ENCODE measurements at places on chromosomes 3 and 15.

- DNase-seq, result no peak
Measured at GRCh38 chr15:78054966-78055365, 22.5 kb downstream of the TBC1D2B start.

GRCh38 chr3:170840291-170840859 is 29.6 kb downstream of the RPL22L1 start:
- peak; percentile 54 for DNase-seq

GRCh38 chr3:56397798-56398197 is 70.5 kb downstream of the ERC2 start:
- no peak for DNase-seq

- no peak for DNase-seq
Measured at GRCh38 chr3:14201940-14202684, 23.5 kb downstream of the LSM3 start.

GRCh38 chr15:50431204-50431603 is 7.0 kb downstream of the USP8 start:
- DNase-seq, result no peak

DNA sequence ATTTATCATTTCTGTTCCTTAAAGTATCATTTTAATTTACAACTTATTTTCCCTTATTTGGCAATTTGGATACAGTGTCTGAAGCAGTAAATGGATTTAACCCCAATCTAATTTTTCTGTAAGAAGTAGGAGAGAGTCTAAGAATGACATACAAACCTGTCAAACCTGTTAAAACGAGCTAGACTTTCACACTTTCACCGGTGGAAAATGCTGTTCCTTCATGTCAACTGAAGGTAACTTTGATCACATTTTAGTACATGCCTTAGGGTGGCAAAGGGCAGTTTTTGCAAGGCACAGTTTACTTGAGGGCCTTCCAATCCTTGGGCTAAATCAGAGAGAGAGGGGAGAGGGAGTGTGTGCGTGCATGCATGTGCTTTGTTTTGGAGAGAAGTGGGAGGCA is 221.4 kb downstream of the THSD4 start:
- no peak for DNase-seq

DNA sequence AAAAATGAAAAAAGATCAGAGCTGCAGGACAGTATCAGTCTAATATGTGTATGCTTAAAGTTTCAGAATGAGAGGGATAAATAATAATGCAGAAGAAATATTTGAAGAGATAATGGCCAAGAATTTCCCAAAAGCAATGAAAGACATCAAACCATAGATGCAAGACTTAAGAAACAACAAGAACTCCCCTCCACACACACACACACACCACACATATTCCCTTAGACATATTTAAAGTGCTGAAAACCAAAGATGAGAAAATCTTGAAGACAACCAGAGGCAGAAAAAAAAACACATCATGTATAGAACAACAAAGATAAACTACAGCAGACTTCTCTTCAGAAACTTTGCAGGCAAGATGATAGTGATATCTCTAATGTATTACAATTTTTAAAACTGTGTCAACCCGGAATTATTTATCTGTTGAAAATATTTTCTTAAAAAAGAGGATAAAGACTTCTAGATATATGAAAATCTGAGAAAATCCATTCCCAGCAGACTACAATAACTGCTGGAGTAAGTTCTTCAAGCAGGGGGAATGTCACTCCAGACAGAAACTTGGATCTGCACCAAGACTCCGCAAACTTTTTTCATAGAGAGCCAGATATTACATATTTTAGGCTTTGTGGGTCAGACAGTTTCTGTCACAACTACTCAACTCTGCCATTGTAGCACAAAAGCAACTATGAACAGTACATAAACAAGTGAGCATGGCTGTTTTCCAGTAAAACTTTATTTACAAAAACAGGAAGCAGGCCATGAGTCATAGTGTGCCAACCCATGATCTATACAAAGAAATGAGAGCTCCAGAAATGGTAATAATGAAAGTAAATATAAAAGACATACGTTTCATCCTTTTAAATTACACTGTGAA is 223.4 kb upstream of the CGNL1 start:
- DNase-seq, result no peak

DNA sequence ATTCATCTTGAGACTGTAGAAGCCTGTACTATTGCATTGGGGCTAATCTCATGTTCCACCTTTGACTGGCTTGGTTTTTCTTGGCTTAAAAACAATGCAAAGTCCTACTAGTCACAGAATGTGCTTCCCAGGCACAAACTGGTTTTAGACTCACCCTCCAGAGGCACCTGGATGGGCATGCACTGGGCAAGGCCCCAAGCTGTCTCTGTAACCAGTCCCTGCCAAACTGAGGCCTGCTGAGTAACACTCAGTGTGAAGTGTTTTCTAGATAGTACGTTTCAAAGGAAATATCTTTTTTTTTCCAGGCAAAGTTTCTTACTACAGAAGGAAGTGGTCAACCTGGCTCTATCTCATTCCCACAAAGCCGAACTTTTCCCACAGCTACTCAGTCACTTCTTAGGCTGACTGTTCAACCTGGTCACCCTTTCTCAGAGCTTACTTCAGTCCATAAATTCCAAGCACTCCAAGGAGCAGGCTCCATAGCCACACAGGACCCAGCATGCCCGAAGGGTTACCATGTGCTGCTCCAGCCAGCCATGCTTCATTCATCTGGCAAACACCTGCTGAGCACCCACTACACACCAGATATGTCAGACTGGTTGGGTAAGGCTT is 57.4 kb downstream of the NPTN start:
- DNase-seq, result no peak

GRCh38 chr3:27669591-27669990 is 52.5 kb downstream of the EOMES start:
- no peak for DNase-seq

DNA sequence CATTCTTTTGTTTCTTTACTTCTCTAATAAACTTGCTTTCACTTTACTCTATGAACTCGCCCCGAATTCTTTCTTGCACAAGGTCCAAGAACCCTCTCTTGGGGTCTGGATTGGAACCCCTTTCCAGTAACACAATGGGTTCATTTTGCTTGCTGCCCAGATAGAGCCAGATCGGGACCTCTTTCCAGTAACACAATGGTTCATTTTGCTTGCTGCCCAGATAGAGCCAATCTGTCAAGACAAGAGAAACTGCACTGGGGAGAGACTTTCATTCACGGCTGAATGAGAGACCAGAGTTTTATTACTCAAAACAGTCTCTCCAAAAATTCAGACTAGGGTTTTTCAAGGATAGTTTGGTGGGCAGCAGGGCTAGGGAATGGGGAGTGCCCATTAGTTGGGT is 25.4 kb downstream of the METTL6 start:
- no peak for DNase-seq

- no peak for DNase-seq
Measured at GRCh38 chr3:196677353-196677752, 34.7 kb downstream of the CEP19 start.

GRCh38 chr15:92492551-92493115 is 99.0 kb downstream of the ST8SIA2 start:
- no peak for DNase-seq
